ENCODE measurements at places on chromosomes 13 and 19.

GRCh38 chr19:17721111-17721628 is 1.9 kb downstream of the MAP1S start:
- no peak for DNase-seq

- DNase-seq = no peak
Measured at GRCh38 chr19:18225702-18226468, at the start of gene PDE4C. TSS of gene PDE4C (minus strand) at chr19:18226438. CDS start at chr19:18226415, 23 bp downstream.

DNA sequence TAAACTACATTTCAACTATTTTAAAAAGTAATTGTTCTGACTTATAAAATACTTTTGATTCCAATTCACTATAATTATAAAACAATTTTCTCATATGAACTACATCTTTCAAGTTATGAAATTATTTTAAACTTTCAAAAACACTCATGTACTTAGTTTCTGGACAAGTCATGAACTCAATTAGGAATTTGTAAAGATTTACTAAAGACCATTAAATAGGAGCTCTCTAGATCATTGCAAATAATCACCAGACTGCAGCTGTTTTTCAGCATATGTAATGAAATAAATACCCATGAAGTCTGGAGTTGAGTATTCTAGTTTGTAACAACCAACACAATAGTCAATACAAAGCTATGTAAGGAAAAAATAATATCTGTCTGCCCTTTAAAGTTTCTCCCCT is 605.1 kb upstream of the MIR17HG start:
- DNase-seq = no peak

DNA sequence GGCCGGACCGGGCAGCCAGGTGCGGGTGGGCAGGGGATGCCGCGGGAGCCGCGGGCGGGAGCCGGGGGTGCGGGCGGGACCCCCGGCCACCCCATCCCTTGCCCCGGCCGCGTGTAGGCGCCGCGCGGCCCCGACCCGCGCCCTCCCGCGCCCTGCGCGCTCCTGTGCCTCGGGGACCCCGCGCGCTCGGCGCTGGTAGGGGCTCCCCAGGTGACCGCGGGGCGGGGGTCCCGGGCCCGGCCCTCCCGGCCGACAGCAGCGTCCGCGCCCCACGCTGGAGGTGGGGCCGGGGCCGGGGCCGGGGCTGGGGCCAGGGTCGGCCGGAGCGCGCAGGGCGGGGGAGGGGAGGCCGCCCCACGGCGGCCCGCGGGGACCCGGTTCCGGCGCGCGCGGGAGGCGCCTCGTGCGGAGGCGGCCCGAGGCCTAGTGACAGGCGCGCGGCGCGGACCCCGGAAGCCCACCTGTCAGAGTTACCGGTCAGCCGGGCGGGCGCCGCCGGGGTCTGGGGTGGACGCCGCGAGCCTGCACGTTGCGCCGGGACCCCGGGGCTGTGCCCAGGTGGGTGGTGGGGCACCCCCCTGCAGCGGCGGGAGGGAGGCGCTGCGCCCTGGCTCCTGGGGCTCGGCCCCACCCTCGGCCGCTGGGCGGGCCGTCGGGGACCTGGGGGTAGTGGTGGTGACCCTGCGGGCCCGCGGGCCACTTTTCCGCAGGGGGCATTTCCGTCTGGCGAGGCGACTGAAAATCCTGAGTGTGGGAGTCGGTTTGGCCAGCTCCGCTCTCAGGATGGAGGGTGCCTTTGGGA is 518 bp downstream of the TFDP1 start:
- DNase-seq = peak; percentile 18

GRCh38 chr19:17943274-17944221 is 10.7 kb downstream of the CCDC124 start:
- peak; percentile 37 for DNase-seq

- no peak for DNase-seq
Measured at GRCh38 chr19:45938733-45939319, 24.2 kb upstream of the NANOS2 start.

- DNase-seq = no peak
Measured at GRCh38 chr13:39036212-39036611, 1.7 kb downstream of the PROSER1 start.

GRCh38 chr13:33512880-33513554 is 227.5 kb upstream of the STARD13 start:
- no peak for DNase-seq

- DNase-seq = no peak
Measured at GRCh38 chr13:108561149-108561548, 68.3 kb upstream of the MYO16 start.

GRCh38 chr19:43957891-43958290 is 6.9 kb downstream of the ZNF221 start:
- DNase-seq = no peak

DNA sequence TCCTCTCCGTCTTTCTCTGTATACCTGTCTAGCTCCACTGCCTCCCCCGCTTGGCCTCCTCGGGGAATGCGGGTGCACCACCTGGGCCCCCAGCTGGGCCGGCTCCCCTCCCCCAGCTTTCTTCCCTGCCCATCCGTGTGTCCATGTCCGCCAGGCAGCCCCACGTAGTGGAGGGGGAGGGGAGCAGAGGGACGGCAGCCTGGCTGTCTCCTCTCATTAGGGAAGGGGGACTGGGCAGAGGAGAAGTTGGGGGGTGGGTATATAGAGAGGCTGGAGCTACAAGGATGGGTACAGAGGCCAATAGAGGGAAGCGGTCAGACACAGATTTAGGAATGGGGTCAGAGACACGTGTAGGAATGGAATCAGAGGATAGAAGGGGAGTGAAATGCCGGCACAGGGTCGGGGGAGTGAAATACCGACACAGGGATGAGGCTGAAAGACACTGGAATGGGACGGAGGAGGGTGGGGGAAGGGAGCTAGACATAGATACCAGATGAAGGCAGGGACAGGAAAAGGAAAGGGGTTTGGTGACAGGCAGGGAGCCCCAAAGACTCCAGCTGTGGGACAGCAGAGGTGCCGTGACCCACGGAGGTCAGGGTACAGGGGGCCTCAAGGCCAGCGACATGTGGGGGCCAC is 2.8 kb downstream of the NECTIN2 start:
- DNase-seq = no peak

- DNase-seq = no peak
Measured at GRCh38 chr19:42042455-42043170, 27.4 kb downstream of the GRIK5 start.

DNA sequence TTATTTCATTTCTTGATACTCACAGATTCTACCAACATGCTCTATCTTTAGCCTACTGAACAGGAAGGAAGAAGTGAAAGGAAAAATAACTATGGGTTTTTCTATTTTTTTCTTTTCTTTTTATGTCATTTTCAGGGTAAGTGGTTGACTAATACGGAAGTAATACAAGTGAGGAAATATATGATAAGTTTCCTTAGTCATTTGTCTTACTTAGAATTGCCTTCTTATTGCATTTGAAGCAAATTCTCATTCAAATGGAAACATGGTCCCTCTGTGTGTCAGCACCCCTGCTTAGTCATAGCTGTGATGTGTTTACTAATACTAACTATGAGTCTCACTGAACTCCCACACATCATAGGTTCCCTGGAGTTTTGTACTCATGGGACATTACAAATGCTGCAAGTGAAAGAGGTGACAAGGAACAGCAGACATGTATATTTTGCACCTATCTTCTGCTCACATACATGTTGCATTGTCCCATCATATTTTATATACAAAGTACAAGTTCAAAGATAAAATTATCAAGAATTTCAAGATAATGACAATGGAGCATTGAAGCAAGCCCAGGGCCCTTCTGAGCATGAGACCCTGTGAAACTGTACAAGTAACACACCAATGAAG is 60.1 kb downstream of the DCT start:
- no peak for DNase-seq

GRCh38 chr19:51240866-51241265 is 10.0 kb upstream of the SIGLECL1 start:
- no peak for DNase-seq

- no peak for DNase-seq
Measured at GRCh38 chr13:100365680-100366079, 222.9 kb downstream of the GGACT start.

- DNase-seq = no peak
Measured at GRCh38 chr13:90201676-90202460, 1145.6 kb upstream of the MIR17HG start.

DNA sequence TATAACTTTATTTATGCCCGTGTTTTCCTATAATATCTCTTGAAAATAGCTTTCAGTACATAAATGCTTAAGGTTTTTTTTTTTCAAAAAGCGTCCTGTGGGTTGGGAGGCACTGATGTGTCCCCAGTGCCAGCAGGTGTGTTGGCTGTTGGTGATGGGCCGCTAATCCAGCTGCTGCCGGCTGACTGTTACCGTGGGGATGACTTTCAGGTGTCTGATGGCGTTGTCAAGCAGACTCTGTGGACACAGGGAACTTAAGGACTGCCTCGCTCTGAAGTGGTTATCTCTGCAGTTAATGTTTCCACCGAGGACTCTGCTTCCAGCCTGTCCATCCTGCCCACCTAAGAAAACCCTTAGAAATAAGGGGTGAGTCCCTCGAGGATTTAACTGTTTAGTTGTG is 94.5 kb downstream of the ANKRD10 start:
- no peak for DNase-seq

- no peak for DNase-seq
Measured at GRCh38 chr13:79194727-79195126, 211.3 kb downstream of the RBM26 start.

GRCh38 chr13:33034882-33035520 is 18.8 kb downstream of the KL start:
- no peak for DNase-seq

GRCh38 chr19:54608792-54609191 is 15.4 kb downstream of the LILRA1 start:
- DNase-seq = no peak

- peak; percentile 63 for DNase-seq
Measured at GRCh38 chr13:112722433-112723263, 32.8 kb downstream of the ATP11A start.

DNA sequence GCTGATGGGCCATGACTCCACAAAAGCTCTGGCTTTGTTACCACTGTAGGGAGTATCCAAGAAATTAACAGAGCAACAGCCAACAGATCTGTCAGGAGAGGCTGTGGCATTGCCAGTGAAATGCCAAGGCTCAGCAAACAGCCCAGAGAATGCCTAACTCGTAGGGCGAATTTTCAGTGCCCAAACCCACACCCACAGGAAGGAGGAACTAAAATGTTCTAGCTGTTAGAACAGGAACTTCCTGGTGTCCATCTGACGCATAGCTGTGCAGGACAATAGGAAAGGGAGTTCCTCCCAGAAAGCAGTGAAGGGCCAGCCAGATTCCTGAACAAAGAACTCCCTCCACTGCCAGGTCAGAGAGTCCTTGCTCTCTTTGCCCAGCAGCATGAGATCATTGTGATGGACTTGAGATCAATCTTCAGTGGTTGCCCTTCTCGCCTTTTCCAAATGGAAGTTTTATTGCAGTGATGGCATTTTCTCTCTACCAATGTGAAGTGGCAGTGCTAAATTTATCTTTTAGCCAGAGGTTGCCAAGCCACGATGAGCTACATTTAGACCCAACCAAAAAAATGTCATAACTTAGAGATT is 224.2 kb upstream of the STARD13 start:
- DNase-seq = no peak

DNA sequence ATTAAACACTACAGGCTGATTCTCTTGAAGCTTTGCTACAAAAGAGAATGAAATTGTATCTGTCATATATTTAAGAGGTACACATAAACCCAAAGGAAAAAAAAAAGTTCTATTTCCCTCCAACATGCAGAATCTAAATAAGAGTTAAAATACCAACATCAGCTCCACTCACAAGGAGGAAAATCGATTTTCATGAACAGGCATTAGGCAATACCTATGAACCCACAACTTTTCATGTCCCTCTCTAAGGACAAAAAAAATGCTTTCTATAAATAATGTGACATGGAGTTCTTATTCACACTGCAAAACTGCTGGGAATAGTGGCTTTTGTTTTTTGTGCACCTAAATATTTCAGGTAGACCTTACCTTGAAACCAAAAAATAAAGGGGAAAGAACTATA is 192.5 kb downstream of the KLF12 start:
- no peak for DNase-seq

DNA sequence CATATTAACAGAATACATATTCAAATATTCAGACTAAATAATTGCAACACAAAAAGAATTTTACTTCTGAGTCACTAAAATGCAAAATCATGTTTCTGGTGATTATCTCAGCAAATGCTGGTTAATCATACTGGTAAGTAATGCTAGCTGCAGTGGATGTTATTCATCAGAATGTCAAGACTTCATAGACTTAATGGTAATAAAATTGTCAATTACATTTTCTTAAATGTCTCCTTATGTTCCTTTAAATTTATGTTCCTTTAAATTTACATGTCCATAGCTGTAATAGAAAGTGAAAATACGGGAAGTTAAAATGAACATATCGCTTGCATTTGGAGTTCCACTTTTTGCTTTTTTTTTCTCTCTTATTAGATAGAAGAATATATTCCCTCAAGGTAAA is 853.0 kb downstream of the SLITRK6 start:
- DNase-seq = no peak

Measured in hematopoietic multipotent progenitor cell treated with erythropoietin and hydrocortisone succinate and interleukin-3 and kit ligand, for 15 days (in vitro differentiated cells).